HepG2 (cell line): ENCODE measurements at places on chromosomes 16 and 17.

DNA sequence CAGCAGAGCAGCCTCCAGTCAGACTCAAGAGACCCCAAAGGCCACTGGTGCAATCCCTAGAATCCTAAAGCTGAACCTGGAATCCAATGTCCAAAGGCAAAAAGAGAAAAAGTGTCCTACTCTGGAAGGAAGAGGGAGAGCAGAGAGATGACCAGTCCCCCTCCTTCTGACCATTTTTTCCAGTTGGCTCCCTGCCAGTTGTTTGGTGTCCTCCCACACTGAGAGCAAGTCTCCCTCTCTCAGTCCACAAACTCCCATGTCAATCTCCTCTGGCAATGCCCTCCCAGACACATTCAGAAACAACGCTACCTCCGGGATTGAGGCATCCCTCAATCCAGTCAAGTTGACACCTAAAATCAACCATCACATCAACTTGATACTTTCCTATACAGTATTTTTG is 4.3 kb upstream of the CLEC19A start:
- no peak for DNase-seq

DNA sequence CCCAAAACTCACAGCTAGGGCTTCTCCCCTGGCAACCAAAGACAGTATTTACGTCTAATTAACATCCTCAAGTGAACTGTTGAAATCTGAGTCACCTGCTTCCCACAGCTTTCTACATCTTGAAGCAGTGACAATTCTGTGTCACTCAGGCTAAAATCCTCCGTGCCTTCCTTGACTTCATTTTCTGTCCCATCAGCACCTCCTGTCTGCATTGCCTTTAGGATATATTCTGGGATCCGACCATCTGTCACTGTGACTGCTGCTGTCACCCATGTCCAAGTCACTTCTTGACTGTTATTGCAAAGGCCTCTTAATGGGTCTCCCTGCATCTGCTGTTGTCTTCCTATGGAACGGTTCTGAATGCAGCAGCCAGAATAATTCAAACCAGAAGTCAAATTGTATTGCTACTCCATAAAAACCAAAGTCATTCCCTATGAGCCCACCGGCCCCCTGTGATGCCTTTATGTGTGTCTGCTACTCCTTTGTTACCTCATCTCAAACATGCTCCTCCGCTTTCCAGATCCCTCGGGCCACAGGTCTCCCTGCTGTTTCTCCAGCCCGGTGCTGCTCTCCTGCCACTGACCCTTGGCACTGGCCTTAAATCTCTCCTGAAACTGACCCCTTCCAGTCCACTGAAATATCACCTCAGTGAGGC is 56.9 kb downstream of the WWP2 start:
- no peak for DNase-seq

DNA sequence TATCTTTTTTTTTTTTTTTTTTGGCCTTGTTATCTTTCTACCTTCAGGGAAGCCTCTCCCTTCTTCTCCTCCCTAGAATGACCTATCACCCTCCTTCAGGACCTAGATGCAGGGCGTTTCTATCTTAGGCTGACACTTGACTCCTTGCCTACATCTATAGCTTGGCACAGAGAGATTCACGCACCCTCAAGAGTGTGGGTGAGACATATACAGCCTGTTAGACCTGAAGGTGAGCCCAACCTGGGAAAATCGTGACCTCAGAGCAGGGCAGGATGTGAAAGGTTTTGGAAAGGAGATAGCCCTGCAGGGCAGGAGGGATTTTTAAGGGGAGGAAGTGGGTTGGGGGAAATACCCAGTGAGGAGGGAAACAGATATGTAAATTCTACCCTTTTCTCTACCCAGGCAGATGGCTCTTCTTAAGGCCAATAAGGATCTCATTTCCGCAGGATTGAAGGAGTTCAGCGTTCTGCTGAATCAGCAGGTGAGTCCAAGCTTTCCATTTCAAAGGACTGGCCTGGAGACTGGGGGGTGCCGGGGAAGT is at the start of gene AHSP:
AHSP (plus strand) TSS at position 167 of the 541 bp plus-strand sequence; CDS start at position 407, 240 bp downstream.
- DNase-seq, result no peak

DNA sequence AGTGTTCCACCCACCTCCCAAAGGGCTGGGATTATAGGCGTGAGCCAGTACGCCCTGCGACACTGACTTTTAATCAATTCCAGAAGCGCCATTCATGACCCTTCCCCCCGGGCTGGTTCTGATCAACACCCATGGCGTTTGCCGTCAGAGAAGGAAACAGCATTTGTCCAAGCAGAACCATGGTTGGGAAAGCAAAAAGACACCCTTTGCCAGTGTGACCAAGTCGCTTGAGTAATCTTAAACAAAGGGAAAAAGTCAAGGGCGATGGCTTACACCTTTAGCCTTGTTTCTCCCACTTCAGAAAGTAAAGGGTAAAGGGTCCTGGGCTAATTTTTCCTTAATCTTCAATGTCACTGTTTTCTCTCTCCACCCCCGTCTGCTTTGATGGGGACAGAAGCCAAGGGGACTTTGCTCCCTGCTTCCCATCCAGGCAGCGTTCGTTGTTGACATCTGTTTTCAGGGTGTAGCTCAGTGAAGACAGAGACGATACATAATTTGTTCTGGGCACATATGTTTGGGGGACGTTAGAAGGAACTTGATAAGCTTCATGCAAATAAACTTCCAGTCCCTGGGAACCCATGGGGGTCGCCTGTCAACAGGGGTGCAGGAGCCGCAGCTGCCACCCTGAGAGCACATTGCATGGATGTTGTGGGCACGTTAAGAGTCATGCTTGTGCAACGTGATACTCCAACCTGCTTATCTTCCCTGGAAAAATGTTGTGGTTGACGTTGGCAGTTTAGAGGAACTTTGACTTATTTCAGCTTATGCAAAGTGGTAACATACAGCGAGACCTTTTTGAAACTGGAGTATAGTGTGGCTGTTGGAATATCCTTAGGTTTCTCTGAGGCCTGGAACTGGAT is 50.6 kb upstream of the TANGO6 start:
- DNase-seq, result peak; percentile 95

DNA sequence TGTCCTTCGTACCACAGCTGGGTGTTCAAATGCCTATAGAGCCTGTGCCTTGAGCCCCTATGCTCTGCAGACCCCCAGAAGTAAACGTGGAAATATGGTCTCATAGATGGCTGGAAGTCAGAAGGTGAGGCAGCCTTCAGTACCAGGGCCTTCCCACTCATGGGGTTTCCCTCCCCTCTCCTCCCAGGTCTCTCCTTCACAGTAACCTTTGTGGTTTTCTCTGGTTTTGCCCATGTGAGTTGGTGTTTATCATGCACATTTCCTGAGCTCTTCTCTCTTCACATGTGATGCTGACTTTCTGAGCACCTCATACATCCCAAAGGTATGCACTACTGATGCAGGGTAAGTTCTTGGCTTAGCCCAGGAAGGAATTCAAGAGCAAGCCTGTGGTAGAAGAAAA is 35.4 kb downstream of the TMEM114 start:
- no peak for DNase-seq

DNA sequence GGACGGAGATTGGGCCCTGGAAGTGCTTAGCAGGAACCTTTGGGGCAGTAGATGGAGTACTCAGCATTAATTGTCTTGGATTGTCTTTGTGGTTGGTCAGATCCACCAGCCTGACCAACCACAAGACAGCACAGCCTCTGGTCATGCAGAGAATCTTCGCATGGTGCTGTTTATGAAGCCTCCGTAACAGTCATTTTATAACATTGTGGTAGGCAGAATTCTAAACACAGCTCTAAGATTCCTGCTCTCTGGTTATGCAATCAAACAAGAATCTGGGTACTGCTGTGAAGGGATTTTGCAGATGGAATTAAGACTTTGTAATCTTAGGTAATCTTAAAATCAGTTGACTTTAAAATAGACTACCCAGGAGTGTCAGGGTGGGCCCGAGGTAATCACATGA is 312.2 kb upstream of the GOT2 start:
- no peak for DNase-seq

- no peak for DNase-seq
These were observed 317.6 kb downstream of the SEC14L1 start for GRCh38 chr17:77458202-77459017.

- no peak for DNase-seq
These were observed 178.9 kb downstream of the PRKCA start for GRCh38 chr17:66481271-66481670.

DNA sequence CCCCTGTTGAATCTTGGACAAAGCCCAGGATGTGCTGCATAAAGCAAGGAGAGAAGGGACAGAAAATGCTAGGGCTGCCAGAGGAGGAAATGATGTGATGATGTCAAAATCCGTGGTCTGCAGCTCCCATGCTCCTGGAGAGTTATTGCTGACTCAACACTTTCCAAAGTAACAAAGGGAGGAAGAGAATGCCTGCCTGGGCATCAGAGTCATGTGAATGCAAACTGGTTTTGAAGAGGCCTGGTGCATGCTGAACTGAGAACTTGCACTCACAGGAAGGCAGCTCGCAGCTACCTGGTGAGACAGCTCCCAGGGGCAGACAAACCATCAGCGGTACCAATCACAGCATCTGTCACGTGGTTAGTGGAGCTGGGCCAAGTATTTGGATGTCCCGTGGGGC is 2.8 kb downstream of the MARVELD3 start:
- DNase-seq, result no peak

GRCh38 chr16:27951489-27952120 is 111.9 kb downstream of the GSG1L start:
- DNase-seq, result no peak

DNA sequence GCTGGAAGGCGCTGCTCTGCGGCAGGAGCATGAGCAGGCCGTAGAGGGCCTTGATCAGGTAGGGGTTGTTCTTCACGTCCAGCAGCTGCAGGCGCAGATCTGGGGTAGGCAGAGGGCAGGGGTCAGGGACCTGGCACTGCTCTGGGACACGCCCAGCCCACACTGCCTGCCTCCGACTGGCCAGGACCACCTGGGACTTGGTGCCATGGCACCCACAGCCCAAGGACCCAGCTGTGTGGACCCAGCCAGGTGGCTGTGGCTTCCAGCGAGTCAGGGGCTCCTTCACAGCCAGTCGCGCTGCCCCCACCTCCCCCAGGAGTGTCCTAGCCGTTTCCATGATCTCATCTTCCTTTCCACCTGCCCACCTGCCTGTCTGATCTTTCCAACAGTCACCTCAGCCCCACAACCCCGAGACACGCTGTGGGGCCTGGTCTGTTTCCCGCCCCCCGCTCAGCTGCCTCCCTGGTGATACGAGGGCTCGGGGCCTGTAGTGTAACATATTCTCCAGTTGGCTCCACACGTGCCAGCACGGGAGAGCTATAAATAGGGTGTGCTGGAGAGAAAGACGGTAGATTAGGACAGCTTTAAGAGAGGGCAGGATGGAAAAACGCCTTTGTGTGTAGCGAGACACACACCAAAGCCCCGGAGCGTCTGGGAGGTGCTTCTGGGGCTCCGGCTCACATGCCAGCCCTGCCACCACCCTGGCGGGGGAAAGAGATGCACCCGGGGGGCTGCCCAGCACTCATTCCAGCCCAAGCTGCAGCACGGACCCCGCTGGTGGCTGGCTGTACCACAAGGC is 7.2 kb upstream of the MTSS2 start:
- DNase-seq, result no peak

GRCh38 chr16:47096297-47096696 is 47.4 kb downstream of the NETO2 start:
- DNase-seq, result no peak

GRCh38 chr16:48596326-48596725 is 13.7 kb downstream of the N4BP1 start:
- no peak for DNase-seq

DNA sequence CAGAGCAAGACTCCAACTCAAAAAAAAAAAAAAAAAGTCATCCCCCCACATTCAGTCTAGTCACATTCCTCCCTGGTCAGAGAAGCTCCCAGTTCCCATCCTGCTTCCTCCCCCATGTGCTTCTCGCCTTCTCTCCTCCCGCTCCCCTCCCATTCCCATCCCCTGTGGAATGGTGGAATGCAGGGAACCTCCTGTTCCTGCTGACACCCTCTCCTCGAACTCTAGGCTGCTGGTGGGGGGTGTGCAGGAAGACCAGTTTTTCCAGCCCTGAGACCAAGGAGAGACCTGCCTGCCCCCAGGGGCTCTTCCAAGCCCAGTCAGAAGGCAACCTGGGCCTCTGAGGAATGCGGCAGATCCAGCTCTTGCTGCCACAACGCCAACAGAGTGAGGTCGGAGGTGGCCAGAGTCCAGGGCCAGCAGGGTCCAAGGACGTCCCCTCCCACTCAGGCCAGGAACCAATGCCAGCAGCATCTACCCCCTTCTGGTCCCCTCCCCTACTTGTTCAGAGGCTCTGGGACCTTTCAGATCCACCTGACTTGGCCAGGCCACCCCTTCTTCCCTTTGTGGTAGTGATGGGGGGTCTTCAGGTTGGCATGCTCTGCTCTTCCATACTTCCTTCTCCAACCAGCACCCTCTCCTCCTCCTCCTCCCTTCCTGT is 39.3 kb upstream of the TAC4 start:
- peak; percentile 90 for DNase-seq

GRCh38 chr17:82242977-82243647 is 14.3 kb downstream of the SLC16A3 start:
- peak; percentile 84 for DNase-seq

- no peak for DNase-seq
These were observed 29.8 kb downstream of the TMEM132E start for GRCh38 chr17:34609210-34609609.

- no peak for DNase-seq
These were observed 5.1 kb downstream of the VAT1L start for GRCh38 chr16:77793417-77793816.

- no peak for DNase-seq
These were observed 7.0 kb downstream of the DHX40 start for GRCh38 chr17:59572301-59572924.

GRCh38 chr17:47276868-47277267 is 23.2 kb downstream of the ITGB3 start:
- DNase-seq, result peak; percentile 56

- DNase-seq, result no peak
These were observed 10.0 kb downstream of the POLDIP2 start for GRCh38 chr17:28347261-28347891.

DNA sequence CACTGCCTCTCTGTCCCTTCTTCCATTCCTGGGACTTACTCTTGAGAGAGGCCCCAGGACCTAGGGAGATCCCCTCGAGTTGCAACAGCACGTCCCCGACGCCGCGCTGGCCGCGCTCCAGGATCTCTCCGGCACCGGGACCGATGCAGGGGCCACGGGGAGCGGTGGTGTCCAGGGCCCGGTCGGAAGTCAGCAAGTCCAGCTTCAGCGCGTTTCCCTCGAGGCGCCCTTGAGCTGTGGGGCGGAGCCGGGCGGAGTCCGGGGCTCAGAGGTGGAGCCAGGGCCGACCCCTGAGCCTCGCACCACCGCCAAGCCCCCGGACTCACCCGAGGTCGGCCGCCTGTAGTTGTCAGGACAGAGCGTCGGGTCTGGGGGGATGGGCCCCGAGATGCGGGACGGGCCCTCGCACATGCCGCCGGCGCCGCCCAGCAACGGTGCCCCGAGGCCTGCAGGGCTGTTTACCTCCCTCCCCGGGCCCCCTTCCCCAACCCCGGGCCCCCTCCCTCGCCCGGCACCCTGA is 458 bp downstream of the ENKD1 start:
- peak; percentile 54 for DNase-seq
